IPS DF 6.9 (cell line): ENCODE measurements at places on chromosomes 5 and 9.

- no peaks in the 10 kb centered on the region for H3K27me3 ChIP-seq
- H3K4me1 ChIP-seq = no peaks in the 10 kb centered on the region
- no peak for DNase-seq
Measured at GRCh38 chr5:143176048-143176447, 227.4 kb downstream of the NR3C1 start.

DNA sequence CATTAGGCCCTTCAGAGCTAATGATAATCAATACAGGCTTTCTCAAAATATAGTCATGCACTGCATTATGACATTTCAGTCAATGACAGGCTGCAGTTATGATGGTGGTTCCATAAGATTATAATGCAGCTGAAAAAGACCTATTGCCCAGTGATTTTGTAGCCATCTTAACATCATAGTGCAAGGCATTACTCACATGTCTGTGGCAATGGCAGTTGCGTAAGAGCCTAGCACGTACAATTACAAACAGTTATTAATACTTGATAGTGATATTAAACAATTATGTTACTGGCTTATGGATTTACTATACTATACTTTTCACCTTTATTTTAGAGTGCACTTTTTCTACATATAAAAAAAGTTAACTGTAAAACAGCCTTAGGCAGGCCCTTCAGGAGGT, 214.8 kb downstream of the ISL1 start:
- no peaks in the 10 kb centered on the region for H3K27me3 ChIP-seq
- H3K27ac ChIP-seq = no peak overlapping the region
- no peak overlapping the region for H3K4me3 ChIP-seq
- no peak for DNase-seq

- H3K4me1 ChIP-seq = no peaks in the 10 kb centered on the region
- no peak for DNase-seq
- H3K27ac ChIP-seq = no peak overlapping the region
- no peak overlapping the region for H3K4me3 ChIP-seq
Measured at GRCh38 chr9:68914751-68915150, 99.2 kb downstream of the PRKACG start.

GRCh38 chr5:113378081-113378480, 56.7 kb downstream of the TSSK1B start:
- H3K36me3 ChIP-seq = no peaks in the 10 kb centered on the region
- no peak overlapping the region for H3K4me3 ChIP-seq
- DNase-seq = no peak
- H3K27ac ChIP-seq = no peak overlapping the region
- no peaks in the 10 kb centered on the region for H3K27me3 ChIP-seq

DNA sequence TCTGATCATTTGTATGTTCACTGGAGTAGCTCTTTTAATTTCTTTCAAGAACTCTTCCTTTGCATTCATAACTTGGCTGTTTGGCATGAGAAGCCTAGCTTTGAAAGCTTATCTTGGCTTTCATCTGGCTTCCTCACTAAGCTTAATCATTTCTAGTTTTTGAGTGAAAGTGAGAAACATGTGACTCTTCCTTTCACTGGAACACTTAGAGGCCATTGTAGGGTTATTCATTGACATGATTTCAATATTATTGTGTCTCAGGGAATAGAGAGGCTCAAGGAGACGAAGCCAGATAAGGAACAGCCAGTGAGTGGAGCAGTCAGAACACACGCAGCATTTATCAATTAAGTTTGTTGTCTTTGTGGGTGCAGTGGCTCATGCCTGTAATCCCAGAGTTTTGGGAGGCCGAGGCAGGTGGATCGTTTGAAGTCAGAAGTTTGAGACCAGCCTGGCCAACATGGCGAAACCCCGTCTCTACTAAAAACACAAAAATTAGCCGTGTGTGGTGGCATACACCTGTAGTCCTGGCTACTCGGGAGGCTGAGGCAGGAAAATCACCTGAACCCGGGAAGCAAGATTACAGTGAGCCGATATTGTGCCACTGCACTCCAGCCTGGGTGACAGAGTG, 98.3 kb downstream of the UGCG start:
- no peak overlapping the region for H3K4me3 ChIP-seq
- no peaks in the 10 kb centered on the region for H3K27me3 ChIP-seq
- H3K36me3 ChIP-seq = no peaks in the 10 kb centered on the region
- no peak overlapping the region for H3K27ac ChIP-seq
- no peaks in the 10 kb centered on the region for H3K4me1 ChIP-seq

DNA sequence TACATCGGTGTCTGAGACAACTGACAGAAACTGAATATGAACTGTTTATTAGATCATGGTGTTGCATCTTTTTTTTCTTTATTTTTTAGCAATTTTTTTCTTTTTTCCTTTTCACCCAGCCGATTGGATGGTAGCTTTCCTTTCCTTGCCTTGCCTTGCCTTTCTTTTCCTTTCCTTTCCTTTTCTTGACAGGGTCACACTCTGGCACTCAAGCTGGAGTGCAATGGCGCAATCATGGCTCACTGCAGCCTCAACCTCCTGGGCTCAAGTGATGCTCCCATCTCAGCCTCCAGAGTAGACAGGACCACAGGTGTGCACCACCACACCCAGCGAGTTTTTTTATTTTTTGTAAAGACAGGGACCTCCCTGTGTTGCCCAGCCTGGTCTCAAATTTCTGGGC, 2.8 kb downstream of the PDE6A start:
- H3K27ac ChIP-seq = no peak overlapping the region
- H3K4me1 ChIP-seq = no peaks in the 10 kb centered on the region
- H3K27me3 ChIP-seq = no peaks in the 10 kb centered on the region
- DNase-seq = no peak
- H3K36me3 ChIP-seq = no peaks in the 10 kb centered on the region
- H3K4me3 ChIP-seq = no peak overlapping the region

DNA sequence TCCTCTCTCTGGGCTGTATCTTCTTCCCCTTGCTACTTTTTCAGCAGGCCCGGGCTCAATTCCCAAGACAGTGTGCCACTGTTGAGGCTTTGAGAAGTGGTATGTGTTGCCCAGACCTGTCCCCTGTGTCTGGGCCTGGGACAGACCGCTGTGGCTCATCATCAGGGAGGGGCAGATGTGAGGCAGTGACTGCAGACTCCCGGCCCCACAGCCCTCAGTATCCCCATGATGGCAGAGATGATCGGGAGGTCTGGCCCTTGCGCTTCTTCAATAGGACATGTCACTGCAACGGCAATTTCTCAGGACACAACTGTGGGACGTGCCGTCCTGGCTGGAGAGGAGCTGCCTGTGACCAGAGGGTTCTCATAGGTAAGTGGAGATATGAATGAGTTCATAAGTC, 828 bp downstream of the TYRP1 start:
- H3K36me3 ChIP-seq = no peaks in the 10 kb centered on the region
- H3K4me1 ChIP-seq = no peaks in the 10 kb centered on the region
- no peaks in the 10 kb centered on the region for H3K27me3 ChIP-seq
- H3K4me3 ChIP-seq = no peak overlapping the region
- no peak for DNase-seq

- no peaks in the 10 kb centered on the region for H3K36me3 ChIP-seq
- H3K4me1 ChIP-seq = no peaks in the 10 kb centered on the region
- H3K27ac ChIP-seq = no peak overlapping the region
- H3K27me3 ChIP-seq = no peaks in the 10 kb centered on the region
- no peak overlapping the region for H3K4me3 ChIP-seq
- DNase-seq = no peak
Measured at GRCh38 chr9:18106006-18106560, 367.9 kb upstream of the ADAMTSL1 start.
